CD8-positive, alpha-beta memory T cell (primary cell): ENCODE measurements at places on chromosomes 4 and X.

DNA sequence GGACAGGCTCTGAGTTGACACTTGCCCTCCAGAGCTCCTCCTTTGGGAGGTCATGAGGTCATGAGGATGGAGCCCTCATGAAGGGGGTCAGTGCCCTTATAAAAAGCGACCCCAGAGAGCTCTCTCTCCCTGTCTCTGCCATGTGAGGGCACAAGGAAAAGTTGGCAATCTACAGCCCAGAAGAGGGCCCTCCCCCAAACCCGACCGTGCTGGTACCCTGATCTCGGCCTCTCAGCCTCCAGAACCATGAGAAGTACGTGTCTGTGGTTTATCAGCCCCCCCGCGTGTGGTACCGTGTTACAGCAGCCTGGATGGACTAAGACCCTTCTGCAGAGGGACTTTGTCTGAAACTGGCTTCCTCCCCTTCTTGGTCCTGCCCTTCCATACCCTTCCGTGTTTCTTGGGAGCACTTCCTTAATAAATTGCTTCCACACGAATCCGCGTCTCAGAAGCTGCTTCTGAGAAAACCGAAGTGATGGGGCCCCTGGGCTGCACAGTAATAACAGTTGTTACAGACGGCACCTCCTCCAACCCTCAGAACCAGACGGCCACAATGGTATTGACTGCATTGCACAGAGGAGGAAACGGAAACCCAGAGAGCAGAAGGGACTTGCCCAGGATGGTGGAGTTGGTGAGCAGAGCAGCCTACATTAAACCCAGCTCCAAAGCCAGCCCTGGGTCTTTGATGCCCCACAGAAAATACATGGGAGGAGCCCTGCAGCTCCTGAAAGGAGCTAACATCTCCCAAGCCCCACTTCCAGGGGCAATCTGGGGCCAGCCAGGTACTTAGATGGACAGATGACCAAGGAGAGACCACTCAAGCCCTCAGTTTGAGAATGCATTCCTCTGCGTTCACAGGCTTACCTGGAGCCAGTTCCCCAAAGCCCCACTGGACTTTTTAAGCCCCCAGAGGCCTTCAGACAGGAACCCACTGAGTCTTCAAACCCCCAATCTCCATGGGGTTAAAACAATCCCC, 242.7 kb downstream of the BCOR start:
- DNase-seq = peak; percentile 62
- no peaks in the 10 kb centered on the region for H3K36me3 ChIP-seq
- no peaks in the 10 kb centered on the region for H3K27me3 ChIP-seq
- peak overlapping the region; percentile 96 for H3K27ac ChIP-seq
- H3K4me1 ChIP-seq = peaks cover 47% of the 10 kb centered on the region

- no peaks in the 10 kb centered on the region for H3K27me3 ChIP-seq
- H3K27ac ChIP-seq = no peak overlapping the region
- no peak overlapping the region for H3K4me3 ChIP-seq
- no peaks in the 10 kb centered on the region for H3K4me1 ChIP-seq
- no peaks in the 10 kb centered on the region for H3K36me3 ChIP-seq
Observed at GRCh38 chrX:10634392-10635161, 14.2 kb upstream of the MID1 start.

DNA sequence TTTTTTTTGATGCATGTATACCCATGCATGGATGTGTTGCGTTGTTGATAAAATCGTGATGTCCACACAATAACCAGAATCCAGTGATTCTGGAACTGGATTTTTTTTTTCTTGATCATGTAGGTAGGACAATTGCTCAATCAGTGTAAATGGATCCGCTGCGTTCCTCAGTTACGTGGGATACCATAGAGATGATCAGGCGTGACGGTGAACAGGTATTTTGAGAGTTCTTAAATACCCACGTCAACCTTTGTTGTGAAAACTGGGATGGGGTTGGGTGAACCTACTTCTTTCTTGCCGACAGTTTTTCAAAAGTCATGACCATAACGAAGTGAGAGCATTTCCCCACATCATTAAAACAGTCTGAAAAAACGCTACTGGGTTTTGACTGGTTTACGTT, 913 bp upstream of the SMIM10L2A start:
- no peaks in the 10 kb centered on the region for H3K36me3 ChIP-seq
- H3K4me1 ChIP-seq = peaks cover 5% of the 10 kb centered on the region
- H3K4me3 ChIP-seq = no peak overlapping the region
- H3K27me3 ChIP-seq = no peaks in the 10 kb centered on the region
- no peak overlapping the region for H3K27ac ChIP-seq
- DNase-seq = no peak

DNA sequence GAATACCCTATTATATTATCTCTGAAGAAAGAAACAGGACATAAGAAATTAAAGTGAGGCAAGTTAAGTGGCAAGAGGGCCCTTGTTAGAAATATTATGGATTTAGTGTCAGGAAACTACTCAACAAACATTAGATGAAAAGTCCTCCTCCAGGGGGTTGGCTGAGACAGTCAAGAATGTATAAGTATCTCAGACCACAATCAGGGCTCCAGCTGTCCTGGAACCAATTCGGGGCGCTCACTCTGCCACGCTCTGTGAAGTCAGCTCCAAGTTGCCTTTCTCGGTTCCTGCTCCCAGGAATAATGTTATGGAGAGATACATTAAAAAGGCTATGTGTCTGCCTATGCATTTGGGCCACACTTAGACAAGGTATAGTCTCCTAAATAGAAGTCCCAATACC, 73.3 kb downstream of the RASGEF1B start:
- H3K27me3 ChIP-seq = no peaks in the 10 kb centered on the region
- H3K4me1 ChIP-seq = no peaks in the 10 kb centered on the region
- H3K36me3 ChIP-seq = no peaks in the 10 kb centered on the region
- H3K27ac ChIP-seq = no peak overlapping the region

- DNase-seq = no peak
- H3K27me3 ChIP-seq = no peaks in the 10 kb centered on the region
- no peak overlapping the region for H3K4me3 ChIP-seq
- H3K4me1 ChIP-seq = no peaks in the 10 kb centered on the region
- no peaks in the 10 kb centered on the region for H3K36me3 ChIP-seq
- H3K27ac ChIP-seq = no peak overlapping the region
Observed at GRCh38 chr4:3851211-3851610, 85.0 kb downstream of the ADRA2C start.

DNA sequence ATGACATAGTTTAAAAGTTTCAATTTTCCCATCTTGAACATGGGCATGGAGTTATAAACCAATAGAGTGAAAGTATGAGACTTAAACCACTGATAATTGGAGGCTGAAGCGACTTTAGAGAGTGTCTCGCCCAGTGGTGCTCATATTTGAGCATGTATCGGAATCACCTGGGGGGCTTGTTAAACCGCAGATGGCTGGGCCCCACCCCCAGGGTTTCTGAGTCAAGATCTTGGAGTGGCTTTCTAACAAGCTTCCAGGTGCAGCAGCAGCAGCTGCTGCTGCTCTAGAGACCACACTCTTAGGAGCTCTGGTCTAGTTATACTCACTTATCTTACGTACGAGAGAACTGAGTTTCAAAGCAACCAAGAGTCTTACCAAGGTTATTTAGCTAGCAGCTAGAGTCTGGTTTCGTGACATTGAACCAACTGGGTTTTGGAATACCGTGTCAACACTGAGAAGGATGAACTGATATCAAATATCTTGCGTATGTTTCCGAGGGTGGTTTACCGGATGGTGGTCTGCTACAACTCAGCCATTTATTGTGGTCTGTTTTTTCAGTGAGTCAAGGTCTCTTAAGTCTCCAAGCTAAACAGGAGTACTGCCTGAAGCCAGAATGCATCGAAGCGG, 5.9 kb downstream of the PHEX start:
- no peaks in the 10 kb centered on the region for H3K36me3 ChIP-seq
- H3K4me3 ChIP-seq = no peak overlapping the region
- H3K4me1 ChIP-seq = no peaks in the 10 kb centered on the region
- no peak for DNase-seq
